ENCODE measurements at places on chromosomes 2 and 18.

DNA sequence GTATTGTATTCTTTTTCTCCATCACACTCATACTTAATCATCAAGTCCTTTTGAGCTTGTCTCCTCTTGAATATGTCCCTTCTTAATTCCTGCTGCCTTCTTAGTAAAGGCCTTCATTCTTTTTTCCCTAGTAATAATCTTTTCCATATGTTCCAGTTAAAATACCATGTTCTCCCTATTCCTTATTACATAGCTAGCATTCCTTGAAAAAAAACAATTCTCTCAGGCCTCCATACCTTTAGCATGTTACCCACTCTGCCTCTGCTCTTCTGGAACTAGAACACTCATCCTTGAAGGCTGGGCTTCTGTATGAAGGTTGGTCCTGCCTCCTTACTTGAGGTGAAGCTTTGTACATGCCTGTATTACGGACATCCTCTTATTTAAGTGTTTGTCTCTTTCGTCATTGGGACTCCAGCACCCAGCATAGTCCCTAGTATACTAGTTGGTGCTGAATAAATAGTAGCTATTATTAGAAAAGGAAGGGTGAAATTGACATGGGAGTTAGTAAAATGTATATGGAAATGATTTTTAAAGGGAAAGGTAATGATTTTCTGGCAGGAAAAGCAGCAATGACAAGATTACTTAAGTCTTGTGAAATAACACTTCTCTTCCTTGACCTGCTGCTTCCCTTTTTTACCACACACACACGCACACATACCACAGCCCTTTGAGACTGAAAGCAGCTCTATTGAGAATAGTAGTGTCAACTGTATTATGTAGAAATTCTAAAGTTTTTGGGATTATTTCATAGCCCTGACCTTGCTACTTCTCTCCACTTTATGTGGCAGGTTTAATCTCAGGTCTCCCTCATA, 45.6 kb downstream of the REL start:
- DNase-seq: no peak

DNA sequence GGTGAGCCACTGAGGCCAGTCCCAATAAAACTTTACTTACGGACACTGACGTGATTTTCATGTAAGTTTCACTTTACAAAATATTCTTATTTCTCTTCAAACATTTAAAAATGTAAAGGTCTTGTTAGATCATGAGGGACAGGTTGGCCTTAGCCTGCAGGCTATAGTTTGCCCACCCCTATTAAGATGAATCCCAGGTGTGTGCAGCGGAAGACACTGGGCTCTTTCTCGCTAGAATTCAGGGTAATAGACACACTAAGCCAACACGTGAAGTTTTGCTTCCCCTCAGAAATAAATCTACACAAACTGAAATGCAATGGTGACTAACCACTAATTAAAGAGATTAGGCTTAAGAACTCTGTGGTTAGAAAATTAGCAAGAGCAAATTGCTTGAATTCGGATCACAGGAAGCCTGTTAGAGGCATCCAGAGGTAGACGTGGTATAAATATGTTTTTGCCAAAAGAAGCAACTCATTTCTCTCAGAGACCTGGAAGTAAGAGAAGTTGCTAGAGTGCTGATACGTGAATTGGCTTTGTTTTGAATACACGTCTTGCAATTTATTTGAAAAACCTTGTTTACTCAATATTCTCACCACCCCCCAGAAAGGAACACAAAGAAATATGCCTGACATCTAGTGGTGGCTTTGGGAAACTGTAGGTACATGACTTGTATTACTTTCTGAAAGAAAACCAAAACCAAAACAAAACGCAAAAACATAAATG, 151.6 kb downstream of the DTNB start:
- no peak for DNase-seq

DNA sequence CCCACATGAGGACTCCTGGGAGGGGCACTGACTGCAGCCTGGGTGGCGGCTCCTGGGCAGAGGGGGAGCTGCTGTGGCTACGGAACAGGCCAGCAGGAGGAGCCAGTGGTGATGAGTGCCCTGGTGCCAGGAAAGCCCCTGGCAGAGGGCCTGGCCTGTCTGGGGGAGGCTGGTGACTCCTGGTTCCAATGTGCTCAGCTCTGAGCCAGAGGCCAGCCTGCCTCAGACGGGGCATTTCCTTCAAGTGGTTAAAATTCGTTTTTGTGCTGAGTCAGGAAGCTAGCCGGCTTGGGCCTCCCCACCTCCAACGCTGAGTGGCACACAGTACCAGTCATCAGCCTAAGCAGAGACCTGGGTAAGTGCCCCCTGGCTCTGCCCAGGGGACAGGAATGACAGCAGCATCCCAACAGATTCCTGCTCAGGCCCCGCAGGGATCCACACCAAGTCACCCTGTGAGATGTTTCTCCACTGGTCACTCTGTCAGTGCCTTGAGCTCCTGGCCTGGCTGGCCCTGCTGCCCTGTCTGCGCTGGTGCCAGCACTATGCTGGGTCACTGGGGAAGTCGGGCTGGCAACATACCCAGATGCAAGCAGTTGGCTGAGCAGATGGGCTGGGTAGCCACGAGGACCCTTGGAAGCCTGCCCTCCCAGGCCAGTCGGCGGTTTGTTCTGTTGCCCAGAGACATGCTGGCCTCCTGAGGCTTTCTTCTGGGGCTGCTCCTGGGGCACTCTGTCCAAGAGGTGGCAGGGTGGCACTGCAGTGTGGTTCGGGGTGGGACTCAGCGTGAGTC, 7.1 kb upstream of the KLF11 start:
- DNase-seq: no peak

- no peak for DNase-seq
These were observed 319.0 kb upstream of the SPRED2 start for GRCh38 chr2:65751408-65751807.

DNA sequence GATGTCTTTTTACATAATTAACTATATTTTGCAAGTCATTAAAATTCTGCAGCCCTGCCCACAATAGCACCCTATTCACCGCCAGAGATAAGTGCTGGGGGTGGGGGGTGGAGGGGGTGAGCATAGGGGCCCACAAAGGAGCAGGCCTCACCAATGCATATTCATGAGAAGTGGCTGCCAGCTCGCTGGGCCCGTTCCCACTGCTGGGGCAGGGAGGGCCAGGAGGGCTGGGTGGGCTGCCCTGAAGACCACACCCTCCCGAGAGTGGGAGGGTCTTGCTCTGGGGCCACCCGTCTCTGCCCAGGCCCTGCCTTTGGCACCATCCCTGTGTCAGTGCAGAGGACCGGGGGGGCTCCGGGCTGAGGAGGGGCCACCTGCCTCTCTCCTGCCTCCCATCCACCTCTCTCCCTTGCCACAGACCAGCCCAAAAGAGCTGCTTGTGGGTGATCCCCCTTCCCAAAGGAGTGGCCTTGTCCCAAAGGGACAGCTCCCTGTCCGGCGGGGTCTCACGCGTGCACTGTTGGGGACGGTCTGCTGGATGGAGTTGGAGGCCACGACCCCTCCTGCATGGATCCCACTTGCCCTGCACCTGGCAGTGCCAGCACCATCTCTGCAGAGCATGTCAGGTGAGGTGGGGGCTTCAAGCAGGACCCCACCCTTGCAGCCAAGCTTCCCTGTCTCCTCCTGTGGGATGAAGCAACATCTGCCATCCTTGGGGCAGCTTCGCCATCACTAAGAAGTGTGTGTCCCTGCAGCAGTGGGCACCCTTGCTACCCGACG, 138.8 kb upstream of the GPC1 start:
- no peak for DNase-seq

GRCh38 chr2:210620456-210620855, 64.1 kb downstream of the CPS1 start:
- DNase-seq: no peak

DNA sequence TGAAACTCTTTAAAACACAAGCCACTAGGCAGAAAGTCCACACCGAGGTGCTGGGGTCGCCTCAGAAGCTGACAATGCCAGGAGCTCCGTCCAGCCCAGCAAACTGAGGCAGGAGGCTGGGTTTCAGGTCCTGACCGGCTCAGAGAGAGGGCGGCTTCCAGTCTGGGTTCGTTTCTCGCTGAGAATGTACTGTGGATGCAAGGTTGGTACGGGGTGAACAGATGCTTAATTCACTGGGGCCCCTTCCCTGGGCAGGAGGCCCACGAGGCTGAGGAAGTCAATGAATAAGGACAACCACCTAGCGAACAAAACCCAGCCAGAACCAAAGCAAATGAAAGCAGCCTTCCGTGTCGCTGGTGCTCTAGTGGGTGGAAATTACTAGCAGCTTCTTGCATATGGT, 142.0 kb downstream of the RTP5 start:
- DNase-seq: no peak

DNA sequence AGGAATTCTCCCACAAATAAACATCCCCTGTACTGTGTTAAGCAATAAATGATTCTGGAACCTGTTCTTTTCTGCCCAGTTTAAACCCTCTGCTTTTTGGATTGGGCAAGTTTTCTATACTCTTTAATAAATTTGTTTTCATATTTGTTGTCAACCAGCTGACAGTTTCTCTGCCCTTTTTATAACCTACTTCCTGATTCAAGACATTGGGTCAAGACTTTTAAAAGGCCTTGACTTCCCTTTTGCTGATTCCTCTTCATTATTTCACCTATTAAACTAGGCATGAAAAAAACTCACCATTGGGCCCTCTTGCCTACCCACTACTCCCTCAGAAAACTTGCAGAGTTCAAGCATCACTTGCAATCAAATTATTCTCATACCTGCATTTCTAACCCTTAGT, 459.5 kb downstream of the ARHGAP15 start:
- no peak for DNase-seq

GRCh38 chr2:168717790-168718502, 84.5 kb upstream of the NOSTRIN start:
- DNase-seq: no peak

DNA sequence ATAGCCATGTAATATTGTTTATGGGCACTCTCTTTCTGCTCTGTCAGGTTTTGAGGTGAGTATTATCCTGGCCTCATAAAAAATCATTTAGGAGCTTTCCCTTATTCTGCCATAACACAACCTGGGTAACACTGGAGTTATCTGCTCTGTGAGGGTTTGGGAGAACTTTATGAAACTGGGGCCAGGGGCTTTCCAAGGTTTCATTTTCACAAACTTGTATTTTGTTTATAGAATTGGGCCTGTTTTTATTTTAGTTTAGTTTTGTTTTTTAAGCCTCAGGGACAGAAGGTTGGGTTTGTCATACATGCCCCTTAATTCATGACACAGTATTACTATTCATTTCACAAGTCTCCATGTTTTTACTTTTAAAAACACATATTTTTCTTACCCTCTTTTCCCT, 83.5 kb downstream of the IRS1 start:
- no peak for DNase-seq

- no peak for DNase-seq
These were observed 156.0 kb downstream of the TGIF1 start for GRCh38 chr18:3605954-3606443.

DNA sequence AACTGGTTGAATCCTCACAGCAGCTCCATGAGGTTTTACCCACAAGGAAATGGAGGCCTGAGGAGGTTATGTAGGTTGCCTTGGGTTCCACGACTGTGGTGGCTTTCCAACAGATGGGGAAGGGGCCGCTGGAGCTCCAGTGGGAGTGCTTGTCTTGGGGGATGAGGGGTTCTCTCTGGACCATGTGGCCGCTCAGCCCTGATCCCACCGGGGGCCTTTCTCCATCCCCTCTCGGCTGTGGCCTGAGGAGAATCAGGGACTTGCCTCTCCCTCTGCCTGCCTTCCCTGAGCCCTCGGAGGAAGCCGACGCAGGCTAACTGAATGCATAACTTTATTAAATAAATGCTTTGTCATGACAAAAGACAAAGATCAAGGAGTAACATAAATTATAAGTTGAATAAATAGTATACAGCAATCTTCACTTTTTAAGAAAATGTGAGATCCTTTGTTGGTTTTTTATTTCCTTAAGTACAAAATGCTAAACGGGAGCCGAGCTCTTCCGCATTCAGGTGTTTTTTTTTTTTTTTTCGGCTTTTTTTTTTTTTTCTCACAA, 23.5 kb downstream of the IGFBP5 start:
- no peak for DNase-seq

GRCh38 chr18:8997634-8998033, 104.9 kb upstream of the NDUFV2 start:
- DNase-seq: no peak

DNA sequence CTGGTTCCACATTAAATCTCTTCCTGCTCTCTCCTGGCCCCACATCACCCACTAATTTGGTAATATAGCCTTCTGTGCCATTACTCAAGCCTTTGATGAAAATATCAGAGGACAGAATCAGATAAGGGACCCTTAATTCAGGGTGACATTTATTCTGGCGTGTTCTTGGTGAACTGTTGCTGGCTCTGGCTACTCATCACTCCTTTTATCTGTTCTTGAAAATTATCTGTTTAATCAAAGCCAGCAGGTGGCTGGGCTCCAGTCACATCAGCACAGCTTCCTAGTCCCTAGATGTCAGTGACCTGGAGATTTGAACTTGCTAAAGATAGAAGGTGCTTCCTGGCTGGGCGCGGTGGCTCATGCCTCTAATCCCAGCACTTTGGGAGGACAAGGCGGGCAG, 26.9 kb upstream of the SLC35F6 start:
- DNase-seq: no peak

- DNase-seq: no peak
These were observed 234.4 kb downstream of the LPIN1 start for GRCh38 chr2:11980809-11981208.

- DNase-seq: no peak
These were observed 80.0 kb downstream of the EXOC6B start for GRCh38 chr2:72745679-72746368.

DNA sequence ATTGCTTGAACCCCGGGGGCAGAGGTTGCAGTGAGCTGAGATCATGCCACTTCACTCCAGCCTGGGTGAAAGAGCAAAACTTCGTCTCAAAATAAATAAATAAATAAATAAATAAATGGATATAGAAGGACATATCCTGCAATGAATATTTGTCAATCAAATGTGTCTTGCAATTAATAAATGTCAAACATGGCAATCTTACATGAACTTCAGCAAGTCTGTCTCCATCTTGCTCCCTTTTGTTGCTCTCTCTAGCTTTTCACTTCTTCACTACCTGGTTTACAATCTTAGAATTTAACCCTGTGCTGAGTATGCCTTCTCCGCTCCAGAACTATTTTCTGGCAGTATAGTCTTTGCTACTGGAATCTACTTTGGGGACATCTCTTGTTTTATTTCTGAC, 3.3 kb upstream of the YES1 start:
- DNase-seq: no peak

DNA sequence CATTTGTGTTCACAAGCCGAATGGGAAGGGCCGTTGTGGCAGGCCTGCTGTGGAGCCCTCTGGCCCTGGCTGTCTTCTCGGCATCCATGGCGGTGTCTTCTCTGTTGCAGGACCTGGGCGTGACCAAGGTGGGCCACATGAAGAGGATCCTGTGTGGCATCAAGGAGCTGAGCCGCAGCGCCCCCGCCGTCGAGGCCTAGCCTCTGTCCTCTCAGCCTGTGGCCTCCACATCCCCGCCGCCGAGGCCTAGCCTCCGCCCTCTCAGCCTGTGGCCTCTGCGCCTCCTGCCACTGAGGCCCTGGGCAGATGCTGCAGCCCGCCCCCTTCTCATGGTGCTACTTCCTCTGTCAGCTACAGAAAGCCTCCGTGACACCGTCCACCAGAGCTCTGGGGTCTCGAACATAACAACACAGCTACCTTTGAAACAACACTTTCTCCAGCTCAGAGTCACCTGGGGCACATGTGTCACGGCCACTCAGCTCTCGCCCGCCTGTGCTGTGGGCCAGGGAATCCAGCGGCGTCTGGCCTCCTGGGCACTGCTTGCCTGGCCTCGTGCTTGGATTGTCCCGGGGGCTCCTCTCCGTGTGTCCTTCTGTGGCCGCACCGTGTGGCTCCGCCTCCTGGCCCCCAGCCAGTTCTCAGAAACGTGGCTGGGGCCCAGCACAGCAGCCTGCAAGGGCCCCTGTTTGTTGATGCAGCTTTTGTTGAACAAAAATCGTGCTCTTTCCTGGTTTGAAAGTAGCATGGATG, 97.1 kb downstream of the USP40 start:
- no peak for DNase-seq
